ENCODE measurements at places on chromosomes 7 and 10.

GRCh38 chr10:77180794-77181193 is 456.8 kb downstream of the KCNMA1 start:
- no peak for DNase-seq

DNA sequence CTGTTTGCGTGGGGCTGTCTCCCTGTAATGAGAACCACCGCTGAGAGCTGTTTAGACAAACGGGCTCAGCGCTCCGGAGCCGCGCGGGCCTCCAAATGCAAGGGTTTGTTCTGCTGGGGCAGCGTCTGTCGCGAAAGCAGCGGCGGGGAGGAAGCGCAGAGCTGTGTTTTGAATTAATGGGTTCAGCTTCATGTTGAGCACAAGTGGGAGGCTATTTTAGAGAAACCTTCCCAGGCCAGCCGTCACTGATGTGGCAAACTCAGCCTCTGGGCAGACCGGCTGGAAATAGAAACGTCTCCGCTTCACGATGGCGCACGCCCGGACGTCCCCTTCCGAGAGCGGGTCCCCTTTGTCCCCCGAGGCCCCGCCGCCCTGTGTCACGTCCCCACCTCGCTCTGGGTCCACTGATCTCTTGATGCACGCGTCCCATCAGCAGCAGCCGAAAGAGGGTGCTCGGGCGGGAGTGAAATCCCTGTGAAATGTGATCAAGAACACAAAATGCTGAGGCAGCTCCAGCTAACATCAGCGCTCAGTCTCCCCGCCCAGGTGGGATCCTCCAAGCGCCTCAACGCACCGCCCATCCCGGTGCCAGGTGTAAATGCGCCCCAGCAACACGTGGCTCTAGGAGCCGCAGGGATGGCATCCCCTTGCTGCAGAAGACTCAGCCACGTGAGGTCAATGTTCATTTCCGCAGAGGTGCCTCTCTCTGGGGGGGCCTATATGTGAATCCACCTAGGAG is 44.9 kb downstream of the BAMBI start:
- DNase-seq, result no peak

GRCh38 chr10:87695074-87695473 is 35.4 kb downstream of the PAPSS2 start:
- DNase-seq, result no peak

GRCh38 chr10:8041992-8042720 is 12.3 kb upstream of the GATA3 start:
- DNase-seq, result no peak

DNA sequence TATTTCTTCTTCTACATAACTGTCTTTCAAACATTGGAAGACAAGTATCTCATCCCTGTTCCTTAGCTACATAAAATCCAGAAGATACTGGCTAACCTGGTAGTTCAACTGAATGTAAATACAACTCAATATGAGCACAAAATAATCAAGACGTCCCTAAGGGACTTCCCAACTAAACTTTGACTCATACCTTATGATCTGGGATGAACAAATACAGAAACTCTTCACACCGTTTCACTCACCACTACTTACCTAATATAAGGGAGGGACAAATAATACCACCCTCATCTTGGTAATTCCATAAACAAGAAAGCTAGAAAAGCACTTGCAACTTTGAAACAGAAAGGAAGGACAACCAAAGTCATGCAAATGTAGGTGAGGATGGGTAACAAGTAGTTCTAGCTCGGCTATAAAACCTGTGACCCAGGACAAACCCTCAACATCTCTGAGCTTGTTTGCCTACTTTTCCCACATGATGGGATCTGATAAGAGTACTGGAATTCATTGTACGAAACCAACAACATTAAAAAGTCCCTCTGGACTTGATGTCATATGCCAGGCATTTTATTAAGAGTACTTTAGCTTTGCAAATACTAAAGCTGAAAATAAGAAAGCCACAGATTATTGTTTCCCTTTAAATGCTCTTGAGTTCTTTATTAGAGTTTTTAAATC is 121.9 kb downstream of the STRA8 start:
- no peak for DNase-seq

- no peak for DNase-seq
Observed at GRCh38 chr7:112416127-112416526, 34.1 kb upstream of the IFRD1 start.

- no peak for DNase-seq
Observed at GRCh38 chr7:15130666-15131541, 228.4 kb upstream of the DGKB start.

Data from stimulated activated CD4-positive, alpha-beta T cell treated with anti-CD3 and anti-CD28 coated beads, TNF-alpha, amount 100 ng/mL, for 1 hour (primary cell).